Nephron progenitor cell (in vitro differentiated cells): ENCODE measurements at places on chromosomes 5 and 9.

DNA sequence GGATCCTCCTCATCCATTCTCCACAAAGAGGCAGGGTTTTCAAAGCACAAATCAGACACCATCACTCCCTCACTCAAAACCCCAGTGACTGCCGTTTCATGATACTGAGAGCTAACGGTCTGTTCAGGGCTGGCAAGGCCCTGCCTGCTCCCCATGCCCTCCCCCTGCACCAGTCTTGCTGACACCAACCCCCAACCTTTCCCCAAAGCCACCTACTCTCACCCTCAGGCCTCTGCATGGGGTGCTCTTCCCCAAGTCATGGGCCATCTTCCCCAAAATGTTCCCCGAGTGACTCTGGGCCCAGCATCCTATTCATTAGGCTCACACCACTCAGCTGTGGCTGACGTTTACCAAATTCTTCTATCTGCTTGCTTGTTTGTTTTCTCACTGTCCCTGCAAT lies 21.7 kb upstream of the OLFM1 start:
- DNase-seq: no peak

DNA sequence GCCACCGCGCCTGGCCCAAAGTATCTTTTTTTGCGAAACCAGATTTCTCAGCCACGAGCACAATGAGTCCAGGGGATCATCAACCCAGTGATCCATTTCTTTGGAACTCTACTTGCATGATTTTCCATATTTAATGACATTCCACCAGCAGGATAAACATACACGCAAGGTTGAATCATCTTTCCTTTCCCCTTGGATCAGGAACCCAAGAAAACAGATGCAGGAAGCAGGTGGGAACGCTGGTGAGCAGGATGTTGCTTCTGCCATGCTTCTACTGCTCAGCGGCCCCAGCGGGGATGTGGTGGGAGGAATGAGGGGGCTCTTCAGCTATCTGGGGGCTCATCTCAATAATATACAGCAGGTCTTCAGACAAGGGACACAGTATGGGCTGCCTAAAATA lies 118.2 kb downstream of the SEC61B start:
- no peak for DNase-seq

- no peak for DNase-seq
Measured at GRCh38 chr5:85648495-85648894, 969.2 kb upstream of the COX7C start.

DNA sequence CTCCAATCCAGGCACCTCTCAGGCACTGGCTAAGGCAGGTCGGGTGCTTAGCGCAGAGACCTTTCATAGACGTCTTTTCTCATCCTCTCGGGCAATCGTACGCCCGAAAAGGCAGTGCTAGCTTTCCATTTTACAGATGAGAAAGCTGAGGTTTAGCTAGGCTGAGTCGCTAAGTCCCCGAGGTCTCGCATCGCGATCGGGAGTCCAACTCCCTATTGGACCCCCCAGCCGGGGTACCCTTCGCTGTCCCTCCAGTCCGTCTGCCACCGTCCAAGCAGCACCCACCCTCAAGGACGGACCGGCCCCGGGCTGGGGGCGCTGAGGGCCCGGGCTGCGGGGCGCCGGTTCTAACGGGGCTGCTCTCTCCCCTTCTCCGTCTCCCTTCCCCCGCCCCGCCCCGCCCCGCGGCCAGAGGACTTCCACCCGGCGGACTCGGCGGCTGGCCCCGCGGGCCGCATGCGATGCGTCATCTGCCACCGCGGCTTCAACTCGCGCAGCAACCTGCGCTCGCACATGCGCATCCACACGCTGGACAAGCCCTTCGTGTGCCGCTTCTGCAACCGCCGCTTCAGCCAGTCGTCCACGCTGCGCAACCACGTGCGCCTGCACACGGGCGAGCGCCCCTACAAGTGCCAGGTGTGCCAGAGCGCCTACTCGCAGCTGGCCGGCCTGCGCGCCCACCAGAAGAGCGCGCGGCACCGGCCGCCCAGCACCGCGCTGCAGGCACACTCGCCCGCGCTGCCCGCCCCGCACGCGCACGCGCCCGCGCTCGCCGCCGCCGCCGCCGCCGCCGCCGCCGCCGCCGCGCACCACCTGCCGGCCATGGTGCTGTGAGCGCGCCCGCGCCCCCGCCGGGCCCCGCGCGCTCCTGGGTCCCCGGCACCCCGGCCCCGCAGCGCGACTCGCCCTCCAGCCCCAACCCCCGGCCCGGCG lies 12.5 kb upstream of the EXOSC2 start:
- DNase-seq: peak; percentile 81

GRCh38 chr5:142151436-142152383 lies 43.1 kb downstream of the NDFIP1 start:
- peak; percentile 58 for DNase-seq

- no peak for DNase-seq
Measured at GRCh38 chr5:31133488-31133887, 60.0 kb upstream of the CDH6 start.

DNA sequence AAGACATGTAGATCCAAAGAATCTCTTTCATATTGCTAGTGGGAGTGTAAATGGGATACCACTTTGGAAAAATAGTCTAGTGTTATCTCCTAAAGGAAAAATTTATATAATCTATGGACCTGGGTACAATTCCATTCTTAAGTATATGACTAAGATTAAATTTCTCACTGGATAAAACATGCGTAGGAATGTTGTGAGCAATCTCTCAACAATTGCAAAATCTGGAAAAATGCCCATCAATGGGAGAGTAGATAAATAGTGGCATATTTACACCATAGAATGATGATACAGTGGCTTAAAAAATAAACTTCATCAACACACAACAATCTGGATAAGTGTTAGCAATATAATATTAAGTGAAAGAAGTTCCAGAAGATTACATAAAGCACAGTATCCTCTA lies 469.5 kb downstream of the MAN2A1 start:
- no peak for DNase-seq

- no peak for DNase-seq
Measured at GRCh38 chr5:135955525-135955924, 742 bp upstream of the LECT2 start.

DNA sequence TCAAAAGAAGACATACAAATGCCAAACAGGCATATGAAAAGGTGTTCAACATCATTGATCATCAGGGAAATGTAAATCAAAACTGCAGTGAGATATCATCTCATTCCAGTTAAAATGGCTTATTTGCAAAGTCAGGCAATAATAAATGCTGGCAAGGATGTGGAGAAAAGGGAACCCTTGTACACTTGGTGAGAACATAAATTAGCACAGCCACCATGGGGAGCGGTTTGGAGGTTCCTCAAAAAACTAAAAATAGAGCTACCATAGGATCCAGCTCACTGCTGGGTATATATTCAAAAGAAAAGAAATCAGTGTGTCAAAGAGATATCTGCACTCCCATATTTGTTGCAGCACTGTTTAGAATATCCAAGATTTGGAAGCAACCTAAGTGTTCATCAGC lies 50.3 kb downstream of the AP3S1 start:
- DNase-seq: no peak

- no peak for DNase-seq
Measured at GRCh38 chr5:168646335-168646734, 67.2 kb upstream of the PANK3 start.

DNA sequence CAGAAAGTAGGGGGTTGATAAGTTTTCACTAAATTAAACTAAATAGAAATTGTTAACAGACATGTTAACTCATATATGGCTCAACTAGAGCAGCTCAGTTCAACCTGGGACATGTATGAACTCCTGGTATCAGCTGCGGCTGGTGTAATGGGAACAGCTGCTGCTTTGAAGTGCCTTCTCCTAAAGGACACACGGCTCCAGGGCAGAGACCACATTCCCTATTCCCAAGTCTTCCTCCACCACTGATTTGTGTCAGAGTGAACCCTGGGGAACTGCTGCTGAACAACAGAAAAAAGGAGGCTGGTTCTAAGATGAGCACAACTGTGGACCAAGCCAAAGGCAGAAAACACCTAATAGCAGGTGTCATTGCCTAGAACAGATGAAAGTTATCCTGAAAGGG lies 71.1 kb downstream of the MAPKAP1 start:
- DNase-seq: no peak

DNA sequence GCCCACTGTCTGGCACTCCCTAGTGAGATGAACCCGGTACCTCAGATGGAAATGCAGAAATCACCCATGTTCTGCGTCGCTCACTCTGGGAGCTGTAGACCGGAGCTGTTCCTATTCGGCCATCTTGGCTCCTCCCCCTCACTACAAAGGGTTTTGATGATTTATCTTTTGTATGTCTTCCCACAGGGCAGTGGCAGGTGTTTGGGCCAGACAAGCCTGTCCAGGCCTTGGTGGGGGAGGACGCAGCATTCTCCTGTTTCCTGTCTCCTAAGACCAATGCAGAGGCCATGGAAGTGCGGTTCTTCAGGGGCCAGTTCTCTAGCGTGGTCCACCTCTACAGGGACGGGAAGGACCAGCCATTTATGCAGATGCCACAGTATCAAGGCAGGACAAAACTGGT lies 9.4 kb downstream of the BTNL8 start:
- no peak for DNase-seq

DNA sequence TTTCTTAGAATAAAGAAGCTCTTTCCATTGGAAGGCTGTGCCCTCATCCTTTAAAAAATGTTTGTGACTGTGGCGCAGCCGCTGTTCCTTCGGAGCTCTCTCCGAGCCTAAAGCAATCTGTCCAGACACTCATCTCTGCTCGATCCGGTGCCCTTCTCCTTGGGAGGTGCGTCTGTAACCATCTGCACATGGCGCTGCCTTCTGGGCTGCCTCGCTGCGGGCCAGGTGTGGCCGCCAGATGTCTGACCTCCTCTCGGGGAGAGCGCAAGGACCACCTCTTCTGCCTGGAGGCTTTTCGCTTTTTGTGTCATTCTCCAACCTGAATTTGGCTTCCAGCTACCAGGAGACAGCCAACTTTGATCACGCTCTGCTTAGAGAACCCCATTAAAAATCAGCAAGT lies 153.4 kb upstream of the PTCH1 start:
- DNase-seq: no peak

- DNase-seq: no peak
Measured at GRCh38 chr5:157295247-157295646, 29.3 kb downstream of the CYFIP2 start.

DNA sequence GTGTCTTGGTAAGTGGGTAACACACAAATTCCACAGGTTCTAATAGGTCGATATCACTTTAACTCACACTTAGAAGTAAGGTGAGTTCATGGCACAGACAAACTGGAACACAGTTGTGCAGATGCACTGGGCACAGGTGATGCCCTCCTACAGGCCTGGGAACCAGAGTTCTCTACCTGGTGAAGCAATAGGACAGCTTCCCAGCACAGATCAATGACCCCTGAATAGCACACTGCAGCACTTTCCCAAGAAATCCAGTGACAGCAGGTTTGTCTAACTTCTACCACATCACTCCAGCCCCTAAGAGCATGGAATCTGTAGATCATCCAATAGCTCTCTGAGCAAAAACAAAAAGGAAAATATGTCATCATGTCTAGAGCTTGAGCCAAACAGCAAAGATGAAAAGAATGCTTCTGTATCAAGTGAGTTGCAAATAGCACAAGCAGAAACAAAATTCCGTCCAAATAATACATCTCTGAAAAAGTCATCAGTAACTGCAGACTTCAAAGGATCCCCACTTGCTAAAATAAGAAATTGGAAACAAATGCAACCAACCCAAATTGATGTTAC lies 33.5 kb downstream of the MOCS2 start:
- DNase-seq: no peak

GRCh38 chr5:140140435-140140834 lies 14.7 kb downstream of the IGIP start:
- no peak for DNase-seq

DNA sequence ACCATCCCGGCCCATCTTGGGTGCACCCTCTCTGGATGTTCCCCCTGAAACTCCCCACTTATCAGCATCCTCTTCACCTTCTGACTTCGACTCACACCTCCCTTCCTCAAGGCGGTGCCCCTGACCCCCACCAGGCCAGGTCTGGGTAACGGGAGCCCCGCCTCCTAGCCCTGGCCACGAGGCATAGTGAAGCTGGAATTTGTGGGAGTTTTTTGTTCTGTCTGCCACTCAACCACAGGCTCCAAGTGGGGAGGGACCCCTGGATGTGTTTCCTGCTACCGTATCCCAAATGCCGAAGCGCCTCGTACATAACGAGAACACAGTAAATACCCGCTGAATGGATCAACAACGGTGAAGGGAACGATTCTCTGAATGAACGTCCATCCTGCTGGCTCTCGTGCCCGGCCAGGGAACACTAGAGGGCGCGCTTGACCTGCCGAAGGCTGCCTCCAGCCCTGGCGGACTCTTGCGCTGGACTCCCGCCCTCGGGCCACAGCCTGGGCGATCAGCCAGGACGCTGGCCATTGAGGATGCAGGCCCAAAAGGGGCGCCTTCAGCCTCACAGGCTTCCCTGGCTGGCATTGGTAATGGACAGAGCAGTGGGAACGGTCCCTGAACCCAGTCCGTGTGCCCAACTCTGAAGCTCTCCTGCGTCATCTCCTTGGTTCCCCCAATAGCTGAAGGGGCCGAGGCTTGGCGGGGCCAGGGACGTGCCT lies 47.3 kb upstream of the PHYKPL start:
- peak; percentile 96 for DNase-seq

DNA sequence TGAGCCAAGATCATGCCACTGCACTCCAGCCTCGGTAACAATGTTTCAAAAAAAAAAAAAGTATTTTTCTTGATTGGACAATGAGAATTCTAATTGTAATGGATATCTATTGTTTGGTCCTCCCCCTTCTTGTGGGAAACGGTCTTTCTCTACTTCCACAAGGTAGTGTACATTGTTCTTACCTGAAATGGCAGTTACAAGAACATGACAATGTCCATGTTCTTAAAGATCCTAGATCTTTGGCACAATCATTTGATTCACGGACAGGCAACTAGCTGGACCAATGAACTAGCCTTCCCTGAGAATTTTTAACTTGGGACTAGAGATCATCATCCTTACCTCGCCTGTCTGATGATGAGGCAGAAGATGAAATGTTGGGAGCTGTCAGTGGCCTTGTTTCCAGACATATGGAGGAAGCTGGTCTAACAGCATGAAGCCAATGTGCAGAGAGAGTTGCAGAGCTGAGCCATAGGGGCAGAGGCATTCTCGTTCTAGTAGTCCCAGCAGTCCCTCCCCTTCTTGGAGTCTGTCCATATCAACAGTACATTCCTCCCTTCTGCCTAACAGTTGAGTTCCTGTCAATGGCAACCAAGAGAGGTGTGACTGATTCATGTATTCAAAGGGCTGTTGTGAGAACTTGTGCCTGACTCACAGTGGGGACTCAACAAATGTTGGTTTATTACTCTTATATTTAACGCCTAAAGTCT lies 2.1 kb upstream of the MARCHF6 start:
- no peak for DNase-seq

DNA sequence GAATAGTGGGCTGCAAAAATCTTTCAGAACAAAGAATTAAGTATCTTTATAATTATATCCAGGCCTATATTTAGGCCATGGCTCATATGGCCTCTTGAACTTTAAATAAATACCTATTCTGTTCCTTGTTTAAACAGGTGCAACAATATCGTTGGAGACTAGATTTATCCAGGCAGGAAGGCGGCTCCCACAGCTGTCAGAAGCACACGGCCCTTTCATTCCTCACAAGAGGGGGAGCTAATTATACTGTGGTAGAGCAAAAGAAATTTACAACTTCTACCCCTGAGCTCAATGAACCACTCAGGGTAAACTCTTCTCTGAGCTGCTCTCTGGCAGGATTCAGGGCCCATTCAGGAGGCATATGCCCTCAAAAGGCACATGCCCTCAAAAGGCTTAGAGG lies 31.3 kb downstream of the TMEM174 start:
- no peak for DNase-seq

GRCh38 chr5:103582364-103582763 lies 19.8 kb upstream of the NUDT12 start:
- DNase-seq: peak; percentile 41
